Activated effector memory CD4-positive, alpha-beta T cell treated with Interleukin-2 at 50 U/mL for 16 hours (primary cell): ENCODE measurements at places on chromosomes 3 and 15.

GRCh38 chr15:85583923-85584390, 203.6 kb downstream of the AKAP13 start:
- no peak for DNase-seq

- DNase-seq = no peak
These were observed 5.0 kb downstream of the PEAK1 start for GRCh38 chr15:77414789-77415442.

GRCh38 chr15:90400005-90400758, 12.1 kb downstream of the IQGAP1 start:
- DNase-seq = no peak

GRCh38 chr3:21534462-21534861, 216.5 kb downstream of the ZNF385D start:
- no peak for DNase-seq

- DNase-seq = no peak
These were observed 1050.3 kb downstream of the OTOL1 start for GRCh38 chr3:162546910-162547309.

DNA sequence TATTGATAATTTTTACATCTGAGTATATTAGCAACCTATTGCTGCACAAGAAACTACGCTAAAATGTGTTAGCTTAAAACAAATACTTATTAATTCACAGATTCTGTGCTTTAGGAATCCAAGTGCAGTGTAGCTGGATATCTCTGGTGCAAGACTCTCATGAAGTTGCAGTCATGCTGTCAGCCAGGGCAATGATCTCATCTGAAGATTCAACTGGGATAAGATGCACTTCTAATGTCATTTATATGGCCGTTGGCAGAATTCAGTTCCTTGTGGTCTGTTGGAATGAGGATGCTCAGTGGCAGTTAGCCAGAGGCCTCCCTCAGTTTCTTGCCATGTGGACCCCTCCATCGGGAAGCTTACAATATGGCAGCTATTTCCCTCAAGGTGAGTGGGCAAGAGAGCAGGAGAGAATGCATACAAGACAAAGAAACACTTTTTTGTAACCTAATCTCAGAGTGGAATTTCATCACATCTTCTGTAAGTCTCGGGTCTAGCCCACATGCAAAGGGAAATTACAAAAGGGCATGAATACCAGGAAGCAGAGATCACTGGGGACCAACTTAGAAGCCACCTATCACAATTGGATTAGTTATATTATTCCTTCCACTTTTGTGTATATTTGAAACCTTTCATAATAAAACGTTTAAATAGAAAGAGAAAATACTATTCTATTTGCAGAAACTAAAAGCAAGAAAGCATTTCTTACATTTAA, 61.6 kb downstream of the DPH6 start:
- no peak for DNase-seq
